ENCODE measurements at places on chromosomes 5 and 9.

GRCh38 chr5:87851603-87852002 lies 417.0 kb downstream of the TMEM161B start:
- no peak for DNase-seq

DNA sequence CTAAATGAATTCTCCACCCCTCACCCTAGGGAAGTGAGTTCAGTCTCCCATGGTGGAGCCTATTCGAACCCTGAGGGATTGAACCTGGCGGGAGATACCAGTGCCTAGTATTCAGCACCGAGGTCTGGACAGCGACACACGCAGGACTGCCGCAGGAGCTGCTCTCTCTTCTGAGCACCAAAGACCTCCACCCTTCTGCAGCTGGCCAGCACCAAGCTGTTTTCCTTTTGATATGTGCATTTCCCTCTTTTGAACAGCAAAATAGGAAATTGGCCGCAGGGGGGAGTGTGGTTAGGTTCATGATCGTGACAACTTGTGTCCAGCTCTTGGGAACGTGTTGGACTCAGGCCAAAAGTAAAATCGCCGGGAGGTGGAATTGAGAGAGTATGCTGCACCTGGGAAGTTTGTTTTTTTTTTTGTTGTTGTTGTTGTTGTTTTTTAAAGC lies 1.2 kb upstream of the PCSK1 start:
- no peak for DNase-seq

- no peak for DNase-seq
These were observed 19.1 kb downstream of the TNFSF8 start for GRCh38 chr9:114911167-114911821.

DNA sequence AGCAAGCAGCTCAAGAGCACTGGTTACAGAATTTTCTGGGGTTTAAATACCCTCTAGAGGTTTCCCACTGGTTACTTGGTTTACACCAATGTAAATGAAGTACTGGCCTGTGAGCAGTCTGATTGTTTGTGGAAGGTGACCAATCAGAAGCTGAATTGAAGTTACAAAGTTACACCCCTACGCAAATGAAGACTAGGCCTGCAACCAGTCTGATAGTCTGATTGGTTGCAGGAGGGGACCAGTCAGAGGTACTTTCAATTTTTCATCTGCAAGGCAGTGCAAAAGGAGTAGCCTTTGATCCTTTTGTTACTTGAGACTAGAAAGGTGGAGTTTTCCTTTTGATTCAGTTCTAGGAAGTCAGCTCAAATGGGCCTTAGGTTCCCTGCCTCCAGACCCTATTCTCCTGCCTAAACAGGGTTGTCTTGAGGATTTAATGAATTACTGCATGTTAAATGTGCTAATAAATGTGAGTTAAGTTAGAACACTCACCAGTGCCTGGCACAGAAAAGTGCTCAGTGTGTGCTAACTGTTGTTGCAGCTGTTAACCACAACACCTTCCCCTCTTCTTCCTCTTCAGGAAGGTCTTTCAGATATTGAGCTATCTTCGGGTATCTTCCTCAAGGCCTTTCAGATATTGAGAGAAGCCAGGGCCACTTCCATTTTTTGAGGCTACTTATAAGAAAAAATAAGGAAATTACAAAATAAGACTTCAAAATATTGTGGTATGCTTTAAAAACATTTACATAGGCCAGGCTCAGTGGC lies 32.1 kb upstream of the CLINT1 start:
- no peak for DNase-seq

DNA sequence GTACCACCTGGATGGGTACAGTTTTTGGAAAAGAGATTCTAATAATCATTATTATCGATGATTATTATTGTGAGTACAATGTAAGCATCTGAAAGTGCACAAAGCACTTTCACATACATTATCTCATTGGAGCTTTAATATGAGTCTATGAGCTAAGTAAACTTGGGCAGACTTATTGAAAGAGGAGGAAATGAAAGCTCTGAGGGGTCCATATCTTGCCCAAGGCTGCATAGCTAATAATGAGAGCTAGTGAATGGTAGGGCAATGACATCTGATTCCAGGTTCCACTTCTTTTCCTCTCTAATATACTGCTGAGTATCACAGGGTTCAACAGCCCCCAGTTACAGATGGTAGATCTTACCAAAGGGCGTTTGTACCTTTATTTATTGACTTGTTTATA lies 26.1 kb downstream of the TIMD4 start:
- DNase-seq = no peak

Data from stimulated activated CD8-positive, alpha-beta memory T cell treated with anti-CD3 and anti-CD28 coated beads, Interleukin-12 subunit alpha, Interleukin-12 subunit beta, amount 100 ng/mL, for 4 hours (primary cell).